ENCODE measurements at places on chromosomes 2 and 18.

DNA sequence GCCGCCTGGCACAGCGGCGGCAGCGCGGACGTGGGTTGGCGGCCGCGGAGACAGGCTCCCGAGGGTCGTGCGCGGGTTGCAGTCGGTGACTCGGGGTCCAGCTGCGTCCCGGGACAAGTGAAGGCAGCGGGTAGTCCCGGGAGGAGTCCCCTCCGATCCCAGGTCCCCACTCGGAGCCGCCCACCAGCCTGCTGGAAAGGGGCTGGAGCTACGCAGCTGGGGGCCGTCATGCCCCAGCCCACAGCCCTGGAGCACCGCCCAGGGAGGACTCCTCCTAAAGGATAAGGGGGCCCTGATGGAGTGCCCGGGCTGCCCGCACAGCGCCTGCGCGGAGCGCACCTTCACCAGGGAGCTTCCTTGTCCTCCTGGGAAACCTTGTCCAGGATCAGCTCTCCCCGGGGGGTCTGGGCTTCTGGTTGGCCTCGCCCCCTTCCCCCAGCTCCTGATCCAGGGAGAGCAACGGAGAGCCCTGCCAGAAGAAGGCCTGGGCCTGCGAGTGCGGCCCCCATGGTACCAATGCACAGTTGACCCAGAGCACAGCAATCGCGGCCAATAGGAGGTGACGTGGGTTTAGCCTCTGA is 25.9 kb upstream of the ALPP start:
- no peak for DNase-seq

DNA sequence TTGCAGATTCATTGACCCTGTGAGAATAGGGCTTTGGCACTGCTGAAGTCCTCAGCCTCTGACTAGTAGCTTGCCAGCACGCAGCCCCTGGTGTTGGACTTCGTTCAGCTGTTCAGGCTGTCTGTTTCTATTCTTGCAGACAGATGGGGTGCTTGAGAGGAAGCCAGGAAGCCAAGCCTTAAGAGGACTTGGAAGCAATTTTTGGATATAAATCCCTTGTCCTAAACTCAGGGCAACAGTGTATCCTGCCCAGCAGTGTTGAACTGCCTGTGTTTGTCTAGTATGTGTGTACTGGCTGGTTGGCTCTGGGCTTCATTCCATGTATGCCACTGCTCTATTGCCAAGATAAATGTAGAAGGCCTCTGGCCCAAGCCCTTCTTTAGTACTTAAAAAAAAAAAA is 108.6 kb downstream of the COMMD1 start:
- peak; percentile 20 for DNase-seq

GRCh38 chr2:170354855-170355780 is 177.2 kb downstream of the MYO3B start:
- DNase-seq: no peak

DNA sequence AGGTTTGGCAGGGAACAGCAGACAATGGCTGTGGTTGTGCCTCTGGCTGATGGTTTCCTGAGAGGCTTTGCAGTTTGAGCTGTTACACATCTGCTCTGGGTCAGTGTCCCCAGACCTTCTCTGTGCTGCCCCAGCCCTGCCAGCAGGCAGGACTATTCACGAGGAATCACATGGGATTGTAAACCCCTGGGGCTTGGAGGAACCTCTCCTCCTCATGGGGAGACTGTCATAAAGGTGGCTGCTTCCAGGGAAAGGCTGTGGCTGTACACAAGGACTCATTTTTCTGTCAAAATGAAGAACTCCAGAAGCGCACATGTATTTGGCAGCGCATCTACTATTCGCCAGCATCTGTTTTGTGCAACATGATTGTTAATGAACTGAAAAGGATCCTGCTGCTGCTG is 142.6 kb upstream of the CYP1B1 start:
- no peak for DNase-seq

DNA sequence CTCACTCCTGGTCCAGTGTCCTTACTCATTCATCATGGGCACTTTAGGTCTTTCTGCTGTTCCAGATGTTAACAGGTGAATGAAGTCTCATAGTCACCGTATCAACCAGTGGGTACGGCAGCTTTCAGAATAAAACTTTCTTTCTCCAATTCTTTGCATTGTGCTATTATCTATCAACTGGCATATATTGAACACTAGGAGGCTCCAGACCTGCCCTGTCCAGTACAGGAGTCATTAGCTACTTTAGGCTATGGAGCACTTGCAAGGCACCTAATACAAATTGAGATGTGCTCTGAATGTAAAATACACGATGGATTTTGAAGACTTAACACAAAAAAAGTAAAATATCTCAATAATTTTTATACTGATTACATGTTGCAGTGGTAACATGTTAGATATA is 43.2 kb upstream of the NEB start:
- peak; percentile 37 for DNase-seq

- DNase-seq: no peak
Measured at GRCh38 chr18:3333056-3333720, 71.3 kb downstream of the MYL12B start.

DNA sequence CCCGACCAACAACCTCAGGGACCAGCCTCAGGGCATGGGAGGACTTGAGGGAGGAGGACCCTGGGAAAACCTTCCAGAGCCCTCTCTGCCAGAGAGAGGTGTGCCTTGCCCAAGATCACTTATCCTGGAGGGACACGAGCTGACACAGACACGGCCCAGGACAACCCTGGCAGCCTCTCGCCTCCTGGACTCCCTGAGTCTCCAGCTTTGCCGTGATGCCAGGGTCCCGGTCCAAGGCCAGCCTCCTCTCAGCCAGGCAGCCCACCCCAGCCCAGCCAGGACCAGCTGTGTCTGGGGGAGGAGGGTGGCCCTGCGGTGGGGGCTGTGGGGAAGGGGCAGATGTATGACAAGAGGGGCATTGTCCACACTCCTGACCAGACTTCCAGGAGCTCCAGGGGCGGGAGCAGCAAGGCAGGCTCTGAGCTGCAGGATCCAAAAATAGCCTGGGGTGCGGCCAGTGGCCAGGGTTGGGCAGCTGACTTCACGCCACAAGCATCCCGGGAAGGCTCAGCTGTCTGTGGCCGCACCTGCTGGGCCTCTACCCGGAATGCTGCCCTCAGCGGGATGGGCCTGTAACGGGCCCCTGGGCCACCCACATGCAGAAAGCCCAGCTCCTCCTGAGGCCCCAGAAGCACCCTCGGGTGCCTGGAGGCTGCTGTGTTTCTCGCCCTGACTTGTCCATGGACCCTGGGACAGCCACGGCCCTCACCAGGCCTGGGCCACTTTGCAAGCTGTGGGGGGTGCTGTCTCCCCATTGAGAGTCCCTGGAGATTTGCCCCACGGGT is 65.5 kb upstream of the GPC1 start:
- no peak for DNase-seq

GRCh38 chr2:108351889-108352288 is 25.9 kb upstream of the SULT1C4 start:
- peak; percentile 78 for DNase-seq

GRCh38 chr2:100109986-100110613 is 32.3 kb downstream of the AFF3 start:
- DNase-seq: no peak

GRCh38 chr2:3025261-3025660 is 352.4 kb downstream of the EIPR1 start:
- no peak for DNase-seq

DNA sequence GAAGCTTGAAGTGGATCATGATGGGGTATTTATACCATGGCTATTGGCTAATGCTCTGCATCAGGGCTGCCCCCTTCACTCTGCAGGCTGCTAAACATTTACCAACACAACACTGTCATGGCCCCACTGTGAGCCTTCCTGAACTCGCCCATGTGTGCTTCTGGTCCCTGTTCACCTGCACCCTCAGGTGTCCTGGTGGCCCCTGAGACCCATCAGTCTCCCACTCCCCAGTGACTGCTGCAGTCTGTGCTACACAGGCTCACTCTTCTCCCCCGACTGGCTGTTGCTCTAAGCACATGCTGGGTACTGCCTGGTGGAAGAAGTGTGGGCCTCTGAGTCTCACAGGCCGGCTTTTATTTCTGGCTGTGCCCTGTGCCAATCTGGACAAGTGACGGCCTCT is 183.0 kb upstream of the HS6ST1 start:
- no peak for DNase-seq

DNA sequence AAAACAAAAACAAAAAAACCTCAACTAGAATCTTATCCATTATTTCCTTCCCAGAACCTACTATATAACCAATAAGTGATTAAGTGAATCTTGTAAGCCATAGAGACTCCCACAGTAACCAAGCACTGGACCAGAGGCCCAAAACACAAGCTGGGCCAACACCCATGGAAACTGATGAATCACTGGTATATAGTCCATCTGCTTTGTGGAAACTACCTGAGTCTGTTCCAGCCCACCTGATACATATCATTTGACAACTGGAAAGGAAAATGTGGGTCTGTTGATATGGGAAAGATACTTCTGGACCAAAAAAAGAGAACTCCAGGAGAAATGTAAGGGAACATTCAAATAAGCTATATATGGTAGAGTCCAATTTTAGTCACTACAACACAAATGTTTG is 252.8 kb downstream of the MREG start:
- no peak for DNase-seq

DNA sequence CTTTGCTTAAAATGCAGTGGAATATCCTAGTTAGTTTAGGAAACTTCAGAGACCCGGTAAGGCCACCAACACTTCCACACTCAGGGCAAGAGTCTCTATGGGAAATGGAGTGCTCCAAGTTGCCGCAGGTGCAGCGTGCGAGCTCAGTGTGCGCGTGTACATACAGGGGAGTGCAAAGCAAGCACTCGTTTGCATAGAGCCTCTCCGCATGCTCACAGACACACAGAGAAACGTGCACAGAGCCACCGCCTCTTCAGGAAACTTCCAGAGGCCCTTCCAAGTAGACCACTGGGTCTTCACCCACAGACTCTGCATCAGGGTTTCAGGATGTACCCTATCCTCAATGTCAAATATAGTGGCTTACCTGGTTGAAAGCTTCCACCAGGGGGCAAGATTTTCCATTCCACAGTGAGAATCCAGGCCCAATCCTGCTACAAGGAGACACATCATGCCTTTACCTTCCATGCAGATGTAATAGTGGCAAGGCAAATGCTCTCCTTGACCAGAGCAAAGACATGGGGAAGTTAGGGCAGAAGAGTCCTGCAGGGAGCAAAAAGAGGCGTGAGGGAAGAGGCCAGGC is 513.0 kb upstream of the MYT1L start:
- DNase-seq: no peak

GRCh38 chr2:2590141-2590540 is 259.1 kb upstream of the MYT1L start:
- DNase-seq: no peak

DNA sequence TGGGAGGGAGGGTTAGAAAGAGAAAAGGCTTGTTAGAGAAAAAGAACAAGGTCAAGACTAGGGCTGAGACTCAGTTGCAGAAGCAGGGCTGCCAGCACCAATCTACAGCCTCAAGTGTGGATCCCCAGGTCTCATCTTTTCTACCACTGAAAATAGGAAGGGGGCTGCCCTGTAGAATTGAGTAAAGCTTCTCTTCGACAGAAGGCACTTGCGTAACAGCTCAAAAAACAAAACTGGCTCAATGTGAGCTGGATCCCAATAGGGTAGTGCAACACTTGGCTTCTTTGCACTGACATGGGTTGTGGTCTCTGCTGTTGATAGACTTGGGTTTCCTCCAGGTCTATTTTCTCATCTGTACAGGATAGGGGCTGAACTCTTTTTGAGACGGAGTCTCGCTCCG is 1.8 kb upstream of the MPV17 start:
- DNase-seq: no peak

GRCh38 chr18:50340078-50340477 is 34.8 kb upstream of the SKA1 start:
- no peak for DNase-seq

- DNase-seq: no peak
Measured at GRCh38 chr2:12950957-12951656, 234.4 kb downstream of the TRIB2 start.

- DNase-seq: no peak
Measured at GRCh38 chr2:85162746-85163301, 29.6 kb downstream of the TCF7L1 start.

DNA sequence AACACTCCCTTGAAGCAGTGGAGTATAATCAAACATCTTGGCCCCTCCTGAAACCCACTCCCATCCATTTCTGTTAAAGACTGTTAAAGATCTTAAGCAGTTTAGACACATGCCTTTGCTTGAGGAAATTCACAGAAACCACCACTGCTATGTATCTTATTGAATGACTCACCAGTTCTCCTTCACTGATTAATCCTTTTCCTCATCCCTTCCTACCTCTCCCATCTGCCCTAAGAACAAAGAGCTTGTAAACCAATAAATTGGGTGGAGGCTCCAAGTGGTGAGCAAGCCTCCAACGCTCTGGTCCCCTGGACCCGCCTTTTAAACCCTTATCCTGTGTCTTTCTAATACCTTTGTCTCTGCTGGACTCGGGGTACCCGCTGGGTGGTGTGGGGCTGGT is 746.1 kb downstream of the LRP1B start:
- DNase-seq: no peak

- DNase-seq: no peak
Measured at GRCh38 chr2:235793163-235793752, 299.4 kb downstream of the AGAP1 start.

DNA sequence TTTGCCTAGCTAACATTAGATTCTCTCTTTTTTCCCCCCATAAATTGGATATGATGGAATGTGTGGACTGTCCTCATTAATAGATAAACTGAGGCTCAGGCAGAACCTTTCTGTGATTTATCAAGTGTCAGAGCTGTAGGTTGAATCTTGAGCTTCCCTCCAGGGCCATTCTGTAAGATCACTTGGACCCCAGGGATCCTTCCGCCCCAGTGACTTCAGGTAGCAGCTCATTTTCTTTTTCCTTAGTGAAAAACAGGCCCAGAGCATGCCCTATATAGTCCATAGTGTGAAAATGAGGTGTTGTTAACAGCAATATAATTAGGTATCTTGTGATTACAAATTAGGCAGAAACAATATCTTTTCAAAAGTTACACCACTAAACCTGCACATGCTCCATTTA is 269.7 kb downstream of the ZNF385B start:
- DNase-seq: no peak

DNA sequence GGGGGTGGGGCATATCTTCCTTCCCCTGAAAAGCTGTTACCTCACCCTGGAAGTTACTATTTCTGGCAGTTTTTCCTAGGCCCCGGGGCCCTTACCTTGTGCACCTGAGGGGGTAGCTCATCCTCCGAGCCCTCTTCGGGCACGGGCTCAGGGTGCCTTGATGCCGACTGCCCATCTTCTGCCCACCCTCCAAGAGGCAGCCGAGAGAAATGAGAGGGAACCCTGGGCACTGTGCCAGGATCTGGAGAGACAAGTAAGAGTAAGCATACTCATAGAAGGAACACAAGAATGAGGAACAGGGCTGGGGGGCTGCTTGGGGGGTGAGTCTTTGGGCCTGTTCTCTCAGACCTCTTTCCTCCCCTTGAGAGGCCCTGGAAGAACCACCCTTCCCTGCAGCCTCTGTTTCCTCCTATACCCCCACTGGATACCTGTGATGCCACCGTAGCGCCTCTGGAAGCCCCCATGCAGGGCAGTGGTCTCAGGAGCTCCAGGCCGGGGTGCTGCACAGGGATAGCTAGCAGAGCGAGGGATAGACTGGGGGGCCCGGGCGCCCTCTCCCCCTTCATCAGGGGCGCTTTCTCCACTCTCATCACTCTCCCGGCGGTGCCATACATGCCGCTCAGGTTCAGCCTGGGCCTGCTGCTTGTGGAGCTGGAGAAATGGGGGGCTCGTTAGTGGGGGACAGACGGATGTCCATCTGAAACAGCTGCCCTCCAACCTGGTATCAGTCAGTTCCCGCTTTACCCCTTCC is 2.1 kb upstream of the ABCB6 start:
- no peak for DNase-seq
